ENCODE measurements at places on chromosomes 12 and 14. TPM values are rescaled to one million over a fixed set of nuclear protein-coding genes. Genes with fewer than 3 reads are reported as not detected.

TNS2 gene
- 128 TPM for total RNA-seq

VWF gene
- total RNA-seq, result 2.9 TPM

ADAMTS20 gene
- not detected for total RNA-seq

LUM gene
- 202 TPM for total RNA-seq

SLC6A13 gene
- total RNA-seq, result 0.17 TPM

MYH6 gene
- not detected for total RNA-seq

LYZ gene
- not detected for total RNA-seq

MGP gene
- 3.5 TPM for total RNA-seq

GNG2 gene
- 19.5 TPM for total RNA-seq

AVPR1A gene
- not detected for total RNA-seq

All from smooth muscle cell of trachea (primary cell).